ENCODE measurements at places on chromosomes 12 and 14.

DNA sequence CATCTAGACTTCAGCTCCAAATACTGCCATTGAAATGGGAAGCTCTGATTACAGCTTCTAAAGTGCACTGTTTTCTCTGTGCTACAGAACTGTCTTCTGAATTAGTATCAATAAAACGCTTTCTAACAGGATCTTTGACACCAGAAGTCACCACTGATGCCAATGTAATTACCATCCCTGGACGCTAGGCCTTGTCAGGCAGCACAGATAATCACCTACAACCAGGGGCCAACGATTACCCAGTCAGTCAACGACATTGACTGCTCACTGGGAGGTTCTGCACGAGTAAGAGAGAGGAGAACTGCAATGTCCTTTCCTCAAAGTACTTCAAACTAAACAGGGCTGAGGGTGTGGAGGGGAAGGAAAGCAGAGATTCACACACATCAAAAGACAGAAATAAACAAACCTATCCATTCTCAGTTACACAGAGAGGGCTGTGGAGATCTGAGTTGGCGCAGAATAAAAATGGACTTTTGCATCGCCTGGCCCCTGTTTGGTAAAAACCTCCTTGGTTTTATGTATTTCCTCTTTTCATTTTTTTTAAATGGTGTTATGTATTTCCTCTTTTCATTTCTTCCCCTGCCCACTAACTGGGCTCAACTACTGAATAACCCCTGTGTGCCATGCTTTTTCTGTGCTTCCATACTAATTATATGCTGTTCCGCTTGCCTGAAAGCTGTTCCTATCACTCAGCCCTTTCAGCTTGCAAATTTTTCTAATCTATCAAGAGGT is 492.2 kb downstream of the APAF1 start:
- no peak for DNase-seq

- DNase-seq, result no peak
These were observed 252.2 kb upstream of the FOXN3 start for GRCh38 chr14:89669193-89669592.

DNA sequence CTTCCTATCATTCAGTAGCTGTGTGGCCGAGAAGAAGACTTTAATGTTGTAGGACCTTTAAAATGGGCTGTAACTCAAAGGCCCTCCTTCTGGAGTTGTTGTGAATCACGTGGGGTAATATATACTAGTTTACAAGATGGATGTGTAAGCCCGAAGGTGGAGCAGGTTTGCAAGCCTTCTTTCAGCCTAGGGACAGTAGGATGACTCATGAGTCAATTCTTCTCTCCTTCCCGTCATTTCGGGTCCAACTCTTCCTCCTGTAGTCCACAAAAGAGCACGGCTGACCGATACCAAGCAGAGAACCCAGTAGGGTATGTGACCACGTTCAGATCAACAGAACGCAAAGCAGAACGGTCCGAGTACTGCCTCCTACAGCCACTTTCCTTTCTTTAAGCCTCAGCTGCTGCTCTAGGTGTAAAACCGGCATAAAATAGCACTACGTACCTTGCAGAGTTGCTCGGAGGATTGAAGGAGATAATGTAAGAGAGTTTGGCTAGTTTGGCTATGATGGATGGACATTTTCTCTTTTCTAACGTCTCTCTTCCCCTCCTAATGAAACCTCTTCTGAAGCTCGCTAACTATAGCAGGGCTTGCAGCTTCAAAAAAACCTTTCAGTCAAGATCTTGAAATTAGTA is 1.3 kb upstream of the RASSF3 start:
- no peak for DNase-seq

DNA sequence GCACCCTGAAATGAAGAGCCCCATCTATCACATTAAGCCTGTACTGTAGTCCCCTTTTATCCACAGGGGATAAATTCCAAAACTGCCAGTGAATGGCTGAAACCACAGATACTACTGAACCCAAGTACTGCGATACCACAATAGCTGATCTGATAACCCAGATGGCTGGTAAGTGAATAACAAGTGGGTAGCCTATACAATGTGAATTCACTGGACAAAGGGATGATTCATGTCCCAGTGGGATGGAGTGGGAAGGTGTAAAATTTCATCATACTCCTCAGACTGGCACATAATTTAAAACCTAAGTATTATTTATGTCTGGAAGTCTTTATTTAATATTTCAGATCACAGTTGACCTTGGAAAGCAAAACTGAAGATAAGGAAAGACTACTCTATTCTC is 201.3 kb downstream of the GPHN start:
- no peak for DNase-seq

DNA sequence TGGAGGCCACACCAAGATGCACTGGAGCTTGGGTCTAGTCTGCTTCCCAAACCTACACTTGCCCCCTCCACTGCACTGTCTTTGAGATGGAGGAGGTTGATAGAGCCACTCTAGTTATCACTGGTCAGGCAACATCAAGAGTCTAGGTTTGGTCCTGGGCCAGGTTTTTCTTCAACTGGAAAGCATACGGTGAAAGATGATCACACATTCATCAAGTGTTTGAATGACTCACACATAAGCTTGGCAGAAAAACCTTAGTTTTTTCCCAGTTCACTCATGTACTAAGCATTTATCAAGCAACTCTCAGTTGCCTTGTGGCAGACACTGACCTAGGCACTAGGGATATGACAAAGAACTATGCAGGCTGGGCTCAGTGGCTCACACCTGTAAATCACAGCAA is 84.5 kb downstream of the PLEKHG3 start:
- DNase-seq, result no peak

- DNase-seq, result peak; percentile 77
These were observed 5.5 kb downstream of the ZFP36L1 start for GRCh38 chr14:68787092-68787992.

GRCh38 chr14:36955967-36956366 is 216.4 kb downstream of the SLC25A21 start:
- DNase-seq, result no peak

- no peak for DNase-seq
These were observed 57.0 kb downstream of the TECPR2 start for GRCh38 chr14:102419716-102420115.

DNA sequence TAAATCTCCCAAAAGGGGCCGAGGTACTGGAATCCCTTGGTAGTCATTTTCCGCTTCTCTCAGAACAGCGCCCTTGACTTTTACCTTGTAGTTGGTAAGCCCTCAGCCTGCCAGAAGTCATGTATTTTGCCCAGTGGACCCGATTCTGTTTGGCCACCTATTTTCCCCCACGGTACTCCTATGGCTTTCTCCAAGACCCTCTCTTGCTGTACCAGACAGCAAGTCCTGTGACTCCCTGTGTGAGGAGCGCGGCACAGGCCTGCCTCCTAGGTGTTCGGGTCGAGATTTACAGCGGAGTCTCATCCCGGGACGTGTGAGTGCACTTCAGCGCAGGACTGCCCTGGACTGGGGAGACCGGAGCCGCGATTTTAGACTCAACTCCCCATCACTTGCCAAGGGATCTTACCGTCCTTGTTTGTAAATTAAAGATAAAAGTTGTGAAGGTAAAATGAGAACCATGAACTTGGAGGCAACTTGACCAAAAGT is 1.1 kb upstream of the MBD6 start:
- peak; percentile 80 for DNase-seq

GRCh38 chr14:100443603-100444002 is 120.5 kb downstream of the SLC25A47 start:
- no peak for DNase-seq

DNA sequence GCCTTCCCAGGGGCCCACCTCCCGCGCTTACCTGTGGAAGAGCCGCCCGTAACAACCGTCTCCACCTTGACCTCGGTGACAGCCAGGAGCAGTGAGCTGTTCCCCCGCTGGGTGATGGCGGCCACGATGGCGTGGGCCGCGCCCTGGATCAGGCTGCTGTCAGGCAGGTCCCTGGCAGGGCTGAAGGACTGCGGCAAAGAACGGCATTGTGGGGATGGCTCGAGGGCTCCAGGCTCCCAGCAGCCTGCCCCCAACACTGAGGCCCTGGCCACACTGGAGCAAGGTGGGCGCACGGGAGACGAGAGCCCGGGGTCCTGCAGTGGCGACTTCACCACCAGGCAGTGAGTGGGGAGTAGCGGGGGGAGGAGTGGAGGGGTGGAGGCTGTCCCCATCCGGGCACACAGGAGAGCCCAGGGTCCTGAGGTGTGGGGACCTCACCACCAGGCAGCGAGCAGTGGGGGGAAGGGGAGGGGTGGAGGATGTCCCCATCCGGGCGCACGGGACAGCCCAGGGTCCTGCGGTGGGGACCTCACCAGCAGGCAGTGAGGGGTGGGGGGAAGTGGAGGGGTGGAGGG is 25.0 kb downstream of the JAG2 start:
- DNase-seq, result peak; percentile 70

GRCh38 chr14:92770484-92770883 is 22.1 kb upstream of the LGMN start:
- no peak for DNase-seq

- no peak for DNase-seq
These were observed 1264.6 kb upstream of the SEL1L start for GRCh38 chr14:82798276-82798675.

GRCh38 chr14:21191261-21191808 is 35.5 kb upstream of the OR5AU1 start:
- DNase-seq, result no peak

DNA sequence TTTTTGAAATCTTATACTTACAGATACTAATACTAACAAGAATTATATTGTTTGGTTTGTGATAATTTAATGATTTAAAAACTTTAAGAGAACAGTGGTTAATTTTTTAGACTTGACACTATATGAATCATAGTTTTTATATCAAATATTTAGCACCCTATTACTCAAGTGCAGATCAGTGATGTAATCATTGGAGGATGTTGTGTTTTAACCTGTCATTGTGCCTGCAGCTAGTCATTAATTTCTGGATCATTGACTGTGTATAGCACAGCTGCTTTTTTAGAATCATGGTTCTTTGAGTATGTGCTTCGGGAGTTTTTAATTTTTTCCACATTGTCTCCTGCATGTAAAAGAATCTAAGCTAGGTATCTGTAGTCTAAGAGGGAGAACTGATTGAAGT is 17.3 kb downstream of the ARID4A start:
- no peak for DNase-seq

GRCh38 chr14:77965919-77966435 is 166.1 kb downstream of the ADCK1 start:
- DNase-seq, result no peak

GRCh38 chr12:115437061-115437567 is 753.1 kb upstream of the TBX3 start:
- no peak for DNase-seq

DNA sequence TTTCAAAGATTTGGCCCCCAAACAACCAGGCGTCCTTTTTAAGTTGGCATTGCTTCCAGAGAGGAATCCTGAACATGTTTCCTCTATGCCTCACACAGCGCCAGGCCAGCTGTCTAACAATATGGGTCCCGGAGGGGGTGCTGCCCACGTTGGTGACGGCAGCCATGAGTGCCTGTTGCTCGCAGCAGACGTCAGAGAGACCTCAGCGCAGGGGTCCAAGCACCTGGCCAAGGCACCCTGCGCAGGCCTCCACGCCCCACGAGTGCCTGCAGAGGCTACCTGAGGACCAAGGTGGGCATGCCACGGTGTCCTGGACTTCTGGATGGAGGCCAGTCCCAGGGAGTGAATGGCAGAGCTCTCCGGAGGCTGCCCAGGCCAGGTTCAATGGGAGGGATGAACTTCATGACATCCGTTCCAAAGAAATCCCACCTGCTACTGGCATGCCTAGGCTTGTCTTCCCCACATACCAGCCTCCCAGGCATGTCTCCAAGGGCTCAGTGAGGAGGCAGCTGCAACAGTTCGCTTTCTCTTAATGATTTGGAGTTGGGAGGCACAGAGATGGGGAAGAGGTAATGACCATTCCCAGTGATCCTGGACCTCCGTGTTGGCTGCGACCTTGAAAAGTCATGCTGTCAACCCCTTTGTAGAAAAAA is 11.6 kb upstream of the FOXN3 start:
- DNase-seq, result no peak

DNA sequence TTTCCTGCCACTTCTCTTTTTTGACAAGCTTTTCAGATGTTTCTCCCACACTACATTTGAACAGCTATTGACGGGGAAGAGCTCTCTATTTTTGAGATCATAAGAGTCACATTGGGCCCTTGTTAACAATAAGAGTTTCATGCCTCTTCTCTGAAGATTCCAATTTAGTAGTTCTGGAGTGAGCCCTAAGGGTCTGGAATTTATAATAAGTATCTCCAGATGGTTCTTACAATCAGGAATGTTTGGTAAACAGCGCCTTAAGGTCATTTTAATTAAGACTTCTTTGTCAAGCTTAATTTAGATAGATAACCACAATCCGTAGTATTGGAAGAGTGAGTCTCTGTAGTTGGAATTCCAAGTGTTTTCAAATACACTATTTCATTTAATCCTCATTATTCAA is 60.6 kb upstream of the HECTD1 start:
- no peak for DNase-seq

DNA sequence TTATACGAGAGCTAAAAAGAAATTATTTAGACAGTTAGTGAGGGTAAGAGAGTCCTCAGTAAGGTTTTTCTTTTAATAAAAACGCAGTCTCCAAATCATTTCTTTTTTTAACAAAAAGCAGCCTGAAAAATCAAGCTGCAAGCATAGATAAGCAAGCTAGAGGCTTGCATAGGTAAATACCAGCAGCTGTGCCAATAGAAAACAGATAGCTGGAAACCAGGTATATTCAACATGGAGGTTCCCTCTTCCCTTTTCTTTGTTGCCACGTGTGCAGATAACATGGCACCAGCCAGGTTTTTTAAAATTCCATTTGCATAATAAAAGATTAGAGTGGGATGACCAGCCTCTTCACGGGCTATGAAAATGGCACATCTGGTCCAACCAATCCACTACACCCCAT is 6.1 kb upstream of the PRKAB1 start:
- no peak for DNase-seq

- DNase-seq, result no peak
These were observed 190.2 kb upstream of the CNOT2 start for GRCh38 chr12:70052931-70053497.

GRCh38 chr14:105367116-105368031 is 31.0 kb upstream of the TEX22 start:
- no peak for DNase-seq

DNA sequence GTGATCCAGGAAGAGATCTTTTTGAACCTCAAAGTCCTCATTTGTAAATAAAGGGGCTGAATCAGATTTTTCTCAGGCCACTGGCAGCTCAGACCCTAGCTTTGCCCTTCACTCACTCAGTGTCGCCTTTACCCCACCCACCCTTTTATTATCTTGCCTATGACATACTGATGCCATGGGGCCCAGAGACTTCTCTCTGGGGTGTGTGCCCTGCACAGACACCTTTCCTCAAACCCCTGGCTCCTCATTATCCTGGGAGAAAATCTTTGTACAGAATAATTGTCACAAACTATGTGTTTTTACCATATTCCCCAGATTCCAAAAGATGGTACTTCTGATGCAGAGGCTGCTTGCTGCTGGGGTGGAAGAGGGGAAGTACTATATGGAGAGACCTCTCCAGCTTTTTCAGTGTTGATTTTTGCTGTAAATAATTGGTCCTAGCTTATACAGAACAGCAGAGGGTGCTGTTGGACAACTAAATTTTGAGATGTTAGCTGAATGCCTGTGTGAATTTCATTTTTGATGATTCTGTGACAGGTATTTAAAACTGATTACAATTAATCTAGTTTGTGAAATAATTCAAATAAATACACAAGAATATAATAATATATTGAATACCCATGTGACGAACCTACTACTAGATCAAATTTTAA is 53.9 kb upstream of the DCD start:
- no peak for DNase-seq
